ENCODE measurements at places on chromosomes 2 and 18.

DNA sequence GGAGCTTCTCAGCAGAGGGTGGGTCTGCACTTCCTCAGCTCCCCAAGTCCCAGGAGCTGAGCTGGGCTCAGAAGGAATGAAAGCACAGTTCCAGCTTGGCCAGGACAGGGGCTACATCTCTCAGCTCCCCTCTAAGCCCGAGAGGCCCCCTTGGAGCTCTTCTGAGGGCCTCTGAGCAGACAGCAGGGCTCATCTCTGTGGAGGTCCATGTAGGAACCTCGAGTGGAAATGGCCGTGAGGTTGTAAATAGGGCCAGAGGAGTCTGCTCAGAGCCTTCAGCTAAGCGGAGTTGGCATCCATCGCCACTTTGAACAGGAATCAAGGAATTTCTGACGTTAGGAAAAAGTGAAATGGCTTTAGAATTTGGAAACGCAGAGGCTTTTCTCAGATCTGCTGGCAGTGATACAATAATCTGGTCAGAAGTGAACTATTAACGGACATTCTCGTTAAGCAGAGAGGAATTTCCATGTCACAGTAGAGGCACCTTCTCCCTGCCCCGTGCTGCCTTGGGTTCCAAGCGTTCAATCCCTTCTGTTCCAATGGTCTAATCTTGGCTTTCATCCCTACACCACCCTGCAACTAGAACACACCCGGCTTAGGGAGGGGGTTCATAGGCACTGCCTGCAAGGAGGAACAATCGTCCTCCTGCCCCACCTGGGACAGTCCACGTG is 213.9 kb downstream of the NDUFA10 start:
- no peaks in the 10 kb centered on the region for H3K4me1 ChIP-seq
- H3K36me3 ChIP-seq: no peaks in the 10 kb centered on the region
- DNase-seq: no peak
- H3K27ac ChIP-seq: no peak overlapping the region
- H3K4me3 ChIP-seq: no peak overlapping the region

GRCh38 chr2:82591718-82592117 is 1867.4 kb downstream of the SUCLG1 start:
- DNase-seq: no peak
- H3K36me3 ChIP-seq: no peaks in the 10 kb centered on the region
- H3K4me3 ChIP-seq: no peak overlapping the region
- H3K27me3 ChIP-seq: no peaks in the 10 kb centered on the region
- no peaks in the 10 kb centered on the region for H3K4me1 ChIP-seq
- no peak overlapping the region for H3K27ac ChIP-seq

GRCh38 chr2:219289537-219290361 is 10.6 kb downstream of the DNAJB2 start:
- no peak overlapping the region for H3K4me3 ChIP-seq
- DNase-seq: no peak
- H3K4me1 ChIP-seq: peaks cover 3% of the 10 kb centered on the region
- H3K36me3 ChIP-seq: peaks cover 3% of the 10 kb centered on the region
- H3K27ac ChIP-seq: no peak overlapping the region
- H3K27me3 ChIP-seq: no peaks in the 10 kb centered on the region

DNA sequence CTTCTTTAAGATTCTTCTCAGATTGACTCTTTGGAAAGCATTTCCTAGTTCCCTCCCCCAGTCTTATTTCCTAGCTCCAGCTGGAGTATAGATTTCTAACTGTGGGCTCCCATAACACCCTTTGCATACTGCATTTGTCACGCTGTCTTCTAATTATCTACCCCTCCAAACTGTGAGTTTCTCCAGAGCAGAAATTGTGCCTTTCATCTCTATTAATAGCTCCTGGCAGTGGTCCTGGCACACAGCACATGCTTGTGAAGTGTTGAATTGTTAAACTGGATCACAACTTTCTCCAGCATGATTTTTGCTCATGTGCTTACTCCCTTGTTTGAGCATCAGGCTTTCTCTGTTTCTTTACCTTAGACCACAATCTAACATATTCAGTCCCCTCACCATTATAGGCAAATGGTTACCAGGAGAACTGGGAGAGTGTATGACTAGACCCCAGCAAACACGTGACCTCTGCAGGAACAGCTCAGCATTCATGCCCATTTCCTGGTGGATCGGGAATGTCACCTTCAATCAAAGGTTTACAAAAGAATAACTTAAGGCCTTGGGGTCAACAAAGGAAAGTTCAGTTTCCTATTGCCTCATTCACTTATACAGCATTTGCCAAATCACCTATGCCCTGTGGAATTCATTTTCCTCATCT is 175.7 kb upstream of the TANK start:
- H3K4me1 ChIP-seq: no peaks in the 10 kb centered on the region
- no peak for DNase-seq
- no peak overlapping the region for H3K4me3 ChIP-seq
- H3K27me3 ChIP-seq: peaks cover 5% of the 10 kb centered on the region

GRCh38 chr18:765764-766549 is 46.1 kb downstream of the YES1 start:
- peaks cover 2% of the 10 kb centered on the region for H3K4me1 ChIP-seq
- no peak for DNase-seq
- no peak overlapping the region for H3K4me3 ChIP-seq
- H3K27ac ChIP-seq: no peak overlapping the region
- no peaks in the 10 kb centered on the region for H3K36me3 ChIP-seq
